ENCODE measurements at places on chromosomes 2 and 18. TPM values are rescaled to one million over a fixed set of nuclear protein-coding genes. Genes with fewer than 3 reads are reported as not detected.

DNA sequence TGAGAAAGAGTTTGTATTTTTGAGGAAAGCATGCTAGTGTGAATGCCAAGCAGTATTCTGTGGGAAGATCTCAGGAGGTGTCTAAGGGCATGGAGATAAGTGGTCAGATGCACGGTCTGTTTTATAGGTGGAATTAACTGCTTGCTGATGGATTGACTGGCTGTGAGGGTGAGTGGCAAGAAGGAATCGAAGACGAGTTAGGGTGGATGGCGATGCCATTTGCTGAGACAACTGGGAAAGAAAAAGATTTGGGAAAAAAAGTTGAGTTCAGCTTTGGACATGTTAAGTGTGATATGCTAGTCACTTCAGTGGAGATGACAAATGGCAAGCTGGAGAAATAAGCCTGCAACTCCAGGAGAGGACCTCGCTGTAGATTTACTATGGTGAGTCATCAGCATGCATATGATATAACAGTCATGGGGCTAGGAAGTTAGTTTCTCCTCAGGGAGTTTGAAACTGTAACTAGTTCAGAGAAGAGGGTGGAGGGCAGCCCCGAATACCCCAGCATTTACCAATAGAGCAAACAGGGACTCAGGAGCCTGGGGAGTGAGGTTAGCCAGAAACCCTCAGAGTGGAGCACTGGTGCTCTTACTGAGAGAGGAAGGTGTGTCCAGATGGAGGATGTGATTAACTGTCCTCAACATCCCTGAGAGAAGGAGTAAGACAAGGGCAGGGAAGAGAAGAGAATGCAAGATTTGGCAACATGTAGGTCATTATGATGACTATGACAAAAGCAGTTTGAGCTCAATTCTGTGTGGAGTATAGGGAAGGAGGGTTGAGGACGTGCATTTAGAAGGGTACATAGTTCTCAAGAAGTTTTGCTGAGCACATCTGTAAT is 2.0 kb upstream of the HK2 start:
- DNase-seq, result no peak

- no peak for DNase-seq
Measured at GRCh38 chr2:239904496-239904895, 120.6 kb downstream of the NDUFA10 start.

DNA sequence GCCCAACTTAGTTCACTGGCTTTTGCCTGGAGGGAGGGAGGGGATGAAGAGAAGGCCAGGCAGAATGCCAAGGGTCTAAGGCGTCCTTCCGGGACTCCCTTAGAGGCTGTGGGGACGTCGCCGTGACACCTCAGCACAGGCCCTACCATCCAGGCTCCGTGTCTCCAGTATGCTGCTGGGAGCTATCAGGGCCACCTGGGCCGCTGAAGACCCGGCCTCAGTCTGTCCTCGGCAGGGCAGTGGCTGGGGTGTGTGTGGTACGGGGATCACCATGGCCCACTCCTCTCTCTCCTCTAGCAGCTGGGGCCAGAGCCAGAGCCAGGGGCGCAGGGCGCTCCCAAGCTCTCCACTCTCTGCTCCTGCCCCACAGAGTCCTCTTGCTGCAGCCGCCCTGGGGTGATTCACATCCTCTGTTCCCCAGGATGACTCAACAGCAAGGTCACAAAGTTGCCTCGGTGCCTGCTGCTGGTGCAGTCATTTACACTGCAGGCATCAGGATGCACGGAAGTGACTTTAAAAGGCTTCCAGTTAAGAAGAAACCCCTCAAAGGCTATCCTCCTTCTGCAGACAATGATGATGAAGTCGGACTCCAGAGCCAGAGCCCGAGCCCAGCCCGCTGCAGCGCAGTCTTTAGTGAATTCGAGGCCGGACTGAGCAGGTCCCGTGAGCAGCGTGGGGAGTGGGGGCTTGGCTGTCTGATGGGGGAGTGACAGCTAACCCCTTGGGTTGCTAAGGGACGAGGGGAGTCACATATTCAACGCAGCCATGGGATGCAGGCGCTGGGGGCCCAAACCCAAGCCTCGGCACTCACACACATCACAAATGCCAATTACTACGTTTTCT is 31.9 kb downstream of the SNORC start:
- peak; percentile 66 for DNase-seq

- no peak for DNase-seq
Measured at GRCh38 chr18:12811191-12811950, 72.7 kb downstream of the PTPN2 start.

DNA sequence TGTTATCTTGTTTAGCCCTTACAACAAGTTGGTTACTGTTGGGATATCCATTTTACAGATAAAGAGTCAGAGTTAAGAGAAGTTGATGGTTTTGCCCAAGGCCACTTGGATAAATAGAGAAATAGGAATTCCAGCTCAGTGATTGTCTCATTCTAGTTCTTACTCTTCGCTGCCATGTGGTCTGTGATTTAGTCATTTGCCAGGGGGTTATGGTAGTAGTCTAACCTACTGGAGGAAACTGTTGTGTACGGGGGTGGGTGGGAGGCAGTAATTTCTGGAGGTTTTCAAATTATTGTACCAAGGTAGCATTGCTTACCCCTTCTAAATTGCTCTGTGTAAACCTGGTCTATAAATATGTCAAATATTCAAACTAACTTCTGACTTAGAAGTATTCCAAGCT is 110.4 kb downstream of the MAP2 start:
- DNase-seq, result no peak

FOXD4L1 gene
- total RNA-seq, result not detected

ANKZF1 gene
- 63.4 TPM for total RNA-seq

DNA sequence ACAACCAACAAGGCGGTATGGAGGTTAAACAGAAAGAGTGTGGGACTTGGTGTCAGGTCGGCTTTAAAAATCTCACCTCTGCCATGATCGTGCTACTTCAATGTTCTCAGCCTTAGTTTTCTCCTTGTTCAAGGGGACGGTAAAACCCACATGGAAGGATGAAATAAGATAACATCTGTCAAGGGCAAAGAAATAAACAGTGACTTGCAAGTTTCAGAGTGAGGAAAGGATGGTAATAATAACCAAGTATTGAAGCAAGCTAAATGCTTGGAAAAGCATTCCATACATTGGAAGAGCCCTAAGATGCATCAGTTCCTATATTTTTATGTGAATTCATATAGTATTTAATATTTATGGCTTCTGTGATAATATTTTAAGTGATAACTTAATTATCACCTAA is 29.8 kb upstream of the LMAN1 start:
- no peak for DNase-seq

GRCh38 chr2:38626326-38627035 is 23.8 kb upstream of the HNRNPLL start:
- DNase-seq, result no peak

- no peak for DNase-seq
Measured at GRCh38 chr2:100986157-100986556, 15.9 kb upstream of the RPL31 start.

- DNase-seq, result peak; percentile 91
Measured at GRCh38 chr2:20350041-20350712, 467 bp downstream of the PUM2 start.
